ENCODE measurements at places on chromosomes 11 and 22.

DNA sequence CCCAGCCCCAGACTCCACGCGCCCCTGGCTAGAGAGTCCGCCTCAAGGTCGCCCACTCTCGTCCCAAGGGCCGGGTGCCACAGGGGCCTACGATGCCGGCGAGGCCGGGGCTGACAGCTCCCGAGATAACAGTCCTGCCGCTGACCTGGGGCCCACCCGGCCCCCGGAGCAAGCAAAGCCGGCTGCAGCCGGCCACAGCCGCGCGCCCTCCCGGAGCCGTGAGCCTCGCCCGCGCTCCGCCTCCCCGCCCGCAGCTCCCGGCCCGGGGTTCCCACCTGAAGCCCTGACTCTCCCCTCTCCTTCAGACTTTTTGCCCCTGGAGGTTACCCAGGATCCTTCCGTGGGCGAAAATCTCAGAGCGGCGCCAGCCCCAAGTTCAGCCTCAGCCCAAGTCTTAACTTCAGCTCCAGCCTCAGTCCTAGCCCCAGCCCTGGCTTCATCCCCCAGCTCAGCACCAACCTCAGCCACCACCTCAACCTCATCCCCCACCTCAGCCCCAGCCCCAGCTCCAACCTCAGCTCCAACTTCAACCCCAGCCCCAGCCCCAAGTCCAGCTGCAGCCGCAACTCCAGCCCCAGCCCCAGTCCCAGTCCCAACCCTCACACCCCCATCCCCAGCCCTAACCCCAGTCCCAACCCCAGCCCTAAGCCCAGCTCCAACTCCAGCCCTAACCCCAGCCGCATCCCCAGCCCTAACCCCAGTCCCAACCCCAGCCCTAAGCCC, 1.7 kb downstream of the KLHDC7B start:
- no peak for DNase-seq

DNA sequence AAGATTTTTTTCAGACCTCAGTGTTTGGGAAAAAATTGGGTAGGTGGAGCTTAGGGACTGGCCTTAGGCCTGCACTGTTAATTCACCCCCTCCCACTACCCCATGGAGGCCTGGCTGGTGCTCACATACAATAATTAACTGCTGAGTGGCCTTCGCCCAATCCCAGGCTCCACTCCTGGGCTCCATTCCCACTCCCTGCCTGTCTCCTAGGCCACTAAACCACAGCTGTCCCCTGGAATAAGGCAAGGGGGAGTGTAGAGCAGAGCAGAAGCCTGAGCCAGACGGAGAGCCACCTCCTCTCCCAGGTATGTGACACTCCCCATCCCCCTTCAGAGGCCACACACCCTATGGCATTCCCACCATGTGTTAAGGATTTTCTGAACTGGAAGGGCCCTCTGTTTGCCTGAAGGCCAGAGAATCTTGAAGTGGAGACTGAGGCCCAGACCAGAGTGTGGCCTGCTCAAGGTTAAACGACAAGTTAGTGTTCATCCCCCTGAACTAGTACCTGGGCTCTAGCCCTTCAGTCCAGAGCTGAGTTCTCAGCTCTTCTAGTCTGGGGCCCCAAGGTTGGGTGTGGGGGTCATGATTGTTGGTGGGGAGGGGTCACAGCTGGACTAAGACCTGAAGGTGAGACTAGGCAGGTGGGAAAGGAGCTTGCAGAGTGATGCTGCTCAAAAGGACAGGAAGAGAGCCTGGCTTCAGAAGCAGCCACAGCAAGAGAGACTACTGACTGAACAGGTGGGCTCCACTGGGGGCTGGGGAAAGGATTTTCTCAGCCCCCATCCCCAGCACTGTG, 2.3 kb upstream of the FOLR1 start:
- no peak for DNase-seq

- DNase-seq, result no peak
These were observed 562.0 kb downstream of the MN1 start for GRCh38 chr22:27239520-27239919.

DNA sequence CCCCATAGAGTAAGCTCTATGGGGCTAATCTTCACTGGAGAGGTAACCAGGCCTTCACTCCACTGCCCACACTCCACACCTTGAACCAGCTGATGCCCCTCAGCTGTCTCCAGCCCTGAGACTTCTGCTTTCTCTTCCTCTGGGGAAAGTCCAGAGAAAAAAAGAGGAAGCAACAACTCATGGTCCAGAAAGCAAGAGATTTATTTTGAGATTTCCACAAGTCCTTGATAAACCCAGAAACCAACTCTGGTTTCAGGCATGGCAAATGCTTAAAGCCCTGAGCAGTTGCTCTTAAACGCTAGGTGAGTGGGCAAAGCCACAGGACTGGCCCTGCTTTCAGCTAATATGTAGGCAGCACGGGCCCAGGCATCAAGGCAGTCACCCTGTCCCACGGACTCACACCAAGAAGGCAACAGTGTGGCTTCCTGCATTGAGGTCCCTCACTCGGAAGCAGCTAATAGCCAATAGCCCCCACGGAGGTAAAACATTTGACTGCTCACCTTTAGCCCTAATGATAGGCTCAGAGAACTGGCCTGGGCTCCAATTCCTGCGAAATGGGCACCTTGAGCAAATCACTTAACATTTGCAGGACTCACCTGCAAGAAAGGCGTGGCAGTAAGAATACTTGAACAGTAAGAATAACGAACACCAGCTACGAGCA, 4.3 kb downstream of the CYB561A3 start:
- no peak for DNase-seq

- peak; percentile 62 for DNase-seq
These were observed 34.7 kb downstream of the RNF169 start for GRCh38 chr11:74783241-74783871.

DNA sequence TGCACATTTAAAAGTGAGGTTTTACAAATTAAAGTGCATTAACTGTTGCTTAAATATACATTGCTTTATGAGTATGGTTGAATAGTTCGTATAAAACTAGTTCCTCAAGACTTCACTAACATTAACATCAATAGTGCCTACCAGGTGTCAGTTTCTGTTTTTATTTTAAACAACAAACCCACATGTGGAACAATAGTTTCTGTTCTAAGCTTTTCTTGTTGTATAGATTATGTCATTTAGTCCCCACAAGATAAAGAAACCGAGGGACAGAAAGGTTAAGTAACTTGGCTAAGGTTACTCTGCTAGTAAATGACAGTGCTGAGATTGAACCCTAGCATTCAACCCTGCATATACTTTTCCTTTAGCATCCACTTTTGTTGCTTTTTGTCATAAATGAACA, 41.4 kb upstream of the ST14 start:
- no peak for DNase-seq

- DNase-seq, result no peak
These were observed 87.5 kb upstream of the SESN3 start for GRCh38 chr11:95318498-95318897.

DNA sequence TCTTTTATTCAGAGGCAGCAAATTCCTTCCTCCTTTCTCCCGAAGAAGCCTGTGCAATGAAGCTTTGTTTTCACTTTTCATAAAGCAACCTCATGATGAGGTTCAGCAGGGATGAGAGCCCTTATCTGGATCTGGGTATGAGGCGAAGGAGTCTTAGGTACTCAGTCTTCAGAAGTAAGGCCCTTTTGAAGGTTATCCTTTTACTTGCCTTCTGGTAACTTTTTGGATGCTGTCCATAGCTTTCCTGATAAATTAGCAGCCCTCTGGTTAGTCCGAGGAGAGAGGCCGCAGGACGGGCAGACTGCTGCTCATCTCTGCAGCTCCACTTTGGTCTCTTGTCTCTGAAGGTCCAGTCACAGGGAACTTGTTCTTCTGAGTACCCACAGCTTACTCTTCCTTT, 1.1 kb downstream of the TRIM22 start:
- DNase-seq, result no peak

GRCh38 chr11:46116007-46116711, 5.1 kb downstream of the PHF21A start:
- no peak for DNase-seq

DNA sequence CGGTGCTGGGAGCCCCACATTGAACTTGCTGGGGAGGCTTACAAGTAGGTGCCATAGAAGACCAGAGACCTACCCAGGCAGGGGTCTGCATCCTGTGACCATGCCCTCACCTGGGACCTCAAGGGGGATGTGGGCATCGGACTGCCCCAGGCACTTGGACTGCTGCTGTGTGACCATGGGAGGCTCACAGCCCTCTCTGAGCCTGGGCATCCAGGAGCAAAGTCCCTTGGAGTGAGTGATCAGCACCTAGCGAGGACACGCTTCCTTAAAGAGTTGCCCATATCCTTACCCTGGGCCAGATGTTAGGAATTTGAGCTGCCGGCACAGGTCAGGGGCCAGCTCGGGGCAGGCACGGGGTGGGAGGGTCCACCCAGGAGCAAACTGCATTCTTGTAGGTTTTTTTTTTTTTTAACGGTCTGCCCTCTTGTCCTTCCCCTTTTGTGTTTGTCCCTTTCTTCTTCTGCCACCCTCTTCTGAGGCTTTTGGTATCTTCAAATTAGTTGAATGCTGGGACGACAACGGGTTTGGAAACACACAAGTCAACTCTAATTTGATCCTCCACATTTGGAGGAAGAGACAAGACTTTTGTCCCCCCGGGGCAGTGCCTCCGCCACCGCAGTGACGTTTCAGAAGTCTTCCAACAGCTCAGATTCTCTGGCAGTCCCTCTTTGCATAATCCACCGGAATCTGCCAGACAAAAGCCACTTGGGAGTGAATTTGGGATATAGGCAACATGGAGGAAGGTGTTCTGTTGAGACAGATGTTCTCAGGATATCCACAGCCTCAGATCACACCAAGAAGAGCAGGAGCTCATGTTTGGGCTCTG, 46.1 kb upstream of the LINC01488 start:
- no peak for DNase-seq

DNA sequence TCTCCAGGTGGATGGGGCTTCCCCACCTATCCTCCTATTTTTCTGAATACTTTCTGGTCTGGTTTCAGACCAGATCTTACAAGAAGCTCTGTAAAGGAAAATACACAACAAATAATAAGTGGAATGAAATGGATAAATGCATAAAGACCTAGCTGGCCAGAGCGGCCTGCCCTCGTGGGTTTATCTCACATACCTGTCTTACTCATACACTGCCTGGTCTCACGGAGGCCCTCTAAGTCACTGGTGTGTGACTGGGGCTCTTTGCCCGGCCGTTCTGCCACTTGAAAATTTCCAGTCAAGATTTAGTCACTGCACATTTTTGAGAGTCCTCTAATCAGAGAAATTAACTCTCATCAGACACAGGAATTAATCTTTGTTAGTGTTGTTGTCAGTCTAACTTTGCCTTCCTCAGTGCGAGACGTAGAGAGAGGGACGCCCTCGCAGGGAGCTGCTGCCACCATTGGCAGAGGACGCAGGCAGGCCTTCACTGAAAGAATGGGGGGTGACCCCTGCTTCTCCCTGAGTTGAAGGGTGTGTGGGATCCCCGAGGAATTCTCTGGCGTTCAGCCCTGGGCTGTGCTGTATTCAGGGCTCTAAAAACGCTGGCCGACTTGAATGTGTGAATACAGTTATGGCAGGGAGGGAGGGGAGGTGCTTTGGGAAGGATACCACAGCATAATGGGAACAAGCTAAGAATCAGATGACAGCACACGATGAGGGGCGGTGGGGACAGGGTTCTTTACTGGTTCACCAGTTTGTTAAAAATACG, 46.3 kb upstream of the CADM1 start:
- no peak for DNase-seq

DNA sequence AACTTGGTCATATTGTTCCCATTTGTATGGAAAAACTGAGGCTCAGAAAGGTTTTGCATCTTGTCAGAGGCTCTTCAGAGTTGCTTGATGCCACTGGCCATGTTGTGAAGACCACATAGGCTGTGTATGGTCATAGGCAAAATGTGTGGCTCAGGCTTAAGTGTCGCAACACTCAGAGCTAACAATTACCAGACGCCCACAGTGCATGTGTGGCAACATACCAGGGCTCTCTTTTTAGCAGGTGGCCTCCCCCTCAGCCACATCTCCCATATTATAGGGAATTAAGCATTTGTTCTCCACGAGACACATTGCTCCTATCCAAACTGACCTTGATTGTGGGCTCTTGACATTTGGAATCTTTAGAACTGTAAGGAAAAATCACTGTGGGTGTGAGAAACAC, 802.5 kb downstream of the DLG2 start:
- peak; percentile 19 for DNase-seq

- DNase-seq, result no peak
These were observed 27.2 kb downstream of the ACAT1 start for GRCh38 chr11:108148556-108148955.

GRCh38 chr11:130418210-130418609, 10.2 kb downstream of the ADAMTS8 start:
- no peak for DNase-seq

DNA sequence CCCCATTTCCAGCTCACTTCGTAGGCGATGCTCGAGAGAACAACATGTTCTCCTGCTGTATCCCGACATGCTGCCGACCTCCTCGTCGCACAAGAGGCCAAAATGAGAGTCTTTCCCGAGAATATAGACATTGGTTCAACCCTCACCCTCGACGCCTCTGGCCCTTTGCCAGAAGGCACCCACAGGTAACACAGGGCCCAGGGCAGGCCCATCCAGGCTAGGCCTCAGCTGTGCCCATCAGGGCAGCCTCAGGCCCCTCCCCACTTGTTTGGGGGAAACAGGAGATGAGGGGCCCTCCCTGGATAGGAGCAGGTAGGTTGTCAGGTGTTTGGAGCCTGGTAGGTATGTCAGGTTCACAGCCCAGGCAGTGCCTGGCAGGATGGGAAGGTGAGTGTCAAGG, 2.7 kb upstream of the RGL4 start:
- no peak for DNase-seq

DNA sequence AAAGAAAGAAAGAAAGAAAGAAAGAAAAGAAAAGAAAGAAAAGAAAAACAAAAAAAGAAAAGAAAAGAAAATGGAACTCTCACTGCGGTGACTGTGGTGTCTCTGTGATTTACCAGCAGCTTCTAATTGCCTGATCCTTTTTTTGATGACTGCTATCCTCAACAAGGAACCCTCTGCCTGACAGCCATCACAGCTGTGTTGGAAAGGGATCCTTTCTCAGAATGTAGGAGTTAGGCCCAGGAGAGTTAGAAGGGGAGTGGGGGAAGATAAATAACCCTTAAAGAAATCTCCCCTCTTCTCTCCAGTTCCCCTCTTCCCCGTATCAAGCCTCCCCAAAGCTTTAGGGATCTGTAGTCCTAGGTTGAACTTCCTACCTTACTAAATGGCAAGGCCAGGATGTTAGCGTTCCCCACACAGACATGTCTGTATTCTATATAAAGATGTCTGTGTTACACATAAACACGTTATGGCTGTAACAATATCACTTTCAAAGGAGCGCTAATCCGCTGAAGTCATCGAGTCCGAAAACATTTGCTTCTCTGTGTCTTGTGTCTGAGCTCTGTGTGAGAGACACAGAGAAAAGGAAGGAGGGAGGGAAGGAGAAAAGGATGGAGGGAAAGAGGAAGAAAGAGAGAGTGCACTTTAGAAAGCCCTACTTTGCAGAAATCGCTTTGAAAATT, 26.8 kb upstream of the WT1 start:
- no peak for DNase-seq

- peak; percentile 45 for DNase-seq
These were observed 690.3 kb downstream of the FAM181B start for GRCh38 chr11:82043316-82043715.

GRCh38 chr22:45608763-45609180, 62.9 kb upstream of the ATXN10 start:
- DNase-seq, result peak; percentile 91

DNA sequence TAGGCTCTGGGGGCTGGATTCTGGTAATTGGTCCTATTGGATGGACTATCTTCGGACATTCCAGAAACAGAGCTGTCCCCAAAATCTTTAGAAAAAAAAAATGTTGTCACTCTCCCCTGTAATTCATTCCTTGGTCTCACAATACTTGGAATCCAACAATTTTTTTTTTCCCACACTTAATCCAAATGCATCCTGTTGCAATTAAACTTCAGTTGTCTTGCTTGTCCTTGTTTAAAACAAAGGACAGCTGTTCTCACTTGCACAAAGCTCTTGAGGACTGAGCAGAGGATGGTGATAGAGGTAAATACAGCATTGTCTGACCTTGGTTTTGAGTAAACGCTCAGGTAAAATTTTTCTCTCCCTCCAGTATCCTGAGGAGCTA, 75.3 kb downstream of the SC5D start:
- DNase-seq, result no peak
